ENCODE measurements at places on chromosomes 4 and X. TPM values are rescaled to one million over a fixed set of nuclear protein-coding genes. Genes with fewer than 3 reads are reported as not detected.

DNA sequence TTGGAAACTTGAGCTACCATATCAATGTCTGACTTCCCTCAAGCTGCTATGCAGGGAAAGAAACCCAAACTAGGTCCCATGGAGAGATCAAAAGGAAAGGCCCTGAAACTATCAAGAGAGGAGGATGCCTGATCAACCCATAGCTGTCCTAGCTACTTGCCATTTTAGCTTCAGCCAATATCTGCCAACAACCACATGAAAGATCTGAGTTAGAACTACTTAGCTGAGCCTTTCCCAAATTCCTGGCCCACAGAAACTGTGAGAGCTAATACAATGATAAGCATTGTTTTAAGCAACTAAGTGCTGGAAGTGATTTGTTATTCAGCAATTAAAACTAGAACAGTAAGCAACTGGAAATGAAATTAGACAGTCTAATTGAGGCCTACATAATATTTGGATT, 6.3 kb upstream of the ARHGEF38 start:
- H3K36me3 ChIP-seq: no peaks in the 10 kb centered on the region
- peaks cover 3% of the 10 kb centered on the region for H3K4me1 ChIP-seq
- H3K27ac ChIP-seq: no peak overlapping the region
- H3K27me3 ChIP-seq: no peaks in the 10 kb centered on the region
- DNase-seq: no peak
- H3K4me3 ChIP-seq: no peak overlapping the region

DNA sequence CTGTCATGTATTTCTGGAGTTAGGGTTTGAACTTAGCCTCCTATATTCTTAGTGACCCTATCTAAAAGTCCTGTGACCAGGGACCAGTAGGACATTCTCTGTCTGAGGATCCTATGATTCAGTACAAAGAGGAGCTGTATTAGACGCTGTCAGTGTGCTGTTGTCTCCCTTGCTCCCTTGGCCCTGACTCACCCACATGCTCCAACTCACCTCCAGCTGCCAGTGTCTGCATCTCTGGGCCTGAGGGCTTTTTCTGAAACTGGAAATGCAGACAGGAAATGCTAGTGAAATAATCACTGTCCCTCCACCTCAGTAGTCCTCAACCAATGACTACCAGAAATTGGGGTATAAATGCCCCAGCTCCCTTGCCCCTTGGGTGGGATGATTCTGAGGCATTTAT, 535.3 kb upstream of the RPS6KA3 start:
- H3K27me3 ChIP-seq: no peaks in the 10 kb centered on the region
- no peaks in the 10 kb centered on the region for H3K4me1 ChIP-seq
- no peak overlapping the region for H3K4me3 ChIP-seq
- no peak overlapping the region for H3K27ac ChIP-seq

- no peak for DNase-seq
- H3K4me3 ChIP-seq: no peak overlapping the region
- peaks cover 79% of the 10 kb centered on the region for H3K36me3 ChIP-seq
- H3K27ac ChIP-seq: no peak overlapping the region
- H3K4me1 ChIP-seq: peaks cover 11% of the 10 kb centered on the region
These were observed 9.8 kb downstream of the DGKQ start for GRCh38 chr4:963276-964225.

GRCh38 chrX:153573984-153574383, 25.0 kb downstream of the CCNQ start:
- H3K27me3 ChIP-seq: peaks cover 15% of the 10 kb centered on the region
- no peak overlapping the region for H3K4me3 ChIP-seq
- H3K4me1 ChIP-seq: no peaks in the 10 kb centered on the region
- no peaks in the 10 kb centered on the region for H3K36me3 ChIP-seq
- no peak overlapping the region for H3K27ac ChIP-seq

DNA sequence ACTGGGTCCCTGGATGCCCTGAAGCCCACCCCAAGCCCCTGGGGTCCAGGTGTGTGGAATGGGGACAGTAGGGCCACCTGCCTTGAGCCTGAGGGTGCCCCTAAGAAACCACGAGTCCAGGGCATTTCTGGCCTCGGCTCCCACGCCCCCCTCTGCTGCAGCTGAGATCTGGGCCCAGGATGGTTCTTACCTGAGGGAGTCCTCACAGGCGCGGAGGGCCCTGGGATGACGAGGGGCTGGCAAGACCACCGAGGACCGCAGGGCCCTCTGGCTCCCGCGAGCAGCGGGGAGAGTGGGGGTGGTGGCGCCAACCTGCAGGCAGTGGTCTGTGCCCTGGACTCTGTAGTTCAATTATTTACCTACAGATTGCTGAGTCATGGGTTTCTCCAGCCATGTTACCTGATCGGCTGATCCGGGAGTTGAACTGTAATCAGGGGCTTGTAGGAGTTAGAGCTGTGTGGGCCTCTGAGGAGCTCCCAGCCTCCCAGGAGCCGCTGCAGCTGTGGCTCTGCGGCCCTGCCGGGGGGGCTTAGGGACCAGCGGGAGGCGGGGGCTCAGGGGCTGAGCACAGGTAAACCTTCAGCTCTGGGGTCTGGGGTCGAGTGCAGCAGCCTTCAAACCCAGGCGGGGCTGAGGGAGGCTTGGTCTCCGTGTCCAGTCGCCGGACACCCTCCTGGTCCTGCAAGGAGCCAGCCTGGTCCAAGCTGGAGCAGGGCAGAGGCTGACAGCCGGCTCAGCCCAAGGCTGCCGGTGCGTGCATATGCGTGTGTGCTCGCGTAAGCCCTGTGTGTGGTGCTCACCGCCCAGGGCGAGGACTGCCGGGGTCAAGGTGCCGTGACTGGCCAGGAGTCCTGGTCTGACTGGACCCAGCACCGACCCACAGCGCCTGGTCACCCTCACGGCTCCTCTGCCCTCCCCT, at the start of gene SLC26A1:
TSS of gene SLC26A1 (minus strand) at position 294 of the 919 bp plus-strand sequence. CDS start 1,701 bp downstream, outside the sequence.
- H3K4me3 ChIP-seq: peak within 1 kb of the TSS; percentile 28
- no peaks in the 10 kb centered on the region for H3K36me3 ChIP-seq
- peaks cover 54% of the 10 kb centered on the region for H3K4me1 ChIP-seq
- DNase-seq: peak; percentile 85
- H3K27ac ChIP-seq: peak within 1 kb of the TSS; percentile 93

- H3K27me3 ChIP-seq: no peaks in the 10 kb centered on the region
- H3K4me1 ChIP-seq: peaks cover 9% of the 10 kb centered on the region
- DNase-seq: no peak
- no peaks in the 10 kb centered on the region for H3K36me3 ChIP-seq
- peak overlapping the region; percentile 93 for H3K4me3 ChIP-seq
- peak overlapping the region; percentile 91 for H3K27ac ChIP-seq
These were observed 351 bp upstream of the SLC30A9 start for GRCh38 chr4:41989994-41990364.

DNA sequence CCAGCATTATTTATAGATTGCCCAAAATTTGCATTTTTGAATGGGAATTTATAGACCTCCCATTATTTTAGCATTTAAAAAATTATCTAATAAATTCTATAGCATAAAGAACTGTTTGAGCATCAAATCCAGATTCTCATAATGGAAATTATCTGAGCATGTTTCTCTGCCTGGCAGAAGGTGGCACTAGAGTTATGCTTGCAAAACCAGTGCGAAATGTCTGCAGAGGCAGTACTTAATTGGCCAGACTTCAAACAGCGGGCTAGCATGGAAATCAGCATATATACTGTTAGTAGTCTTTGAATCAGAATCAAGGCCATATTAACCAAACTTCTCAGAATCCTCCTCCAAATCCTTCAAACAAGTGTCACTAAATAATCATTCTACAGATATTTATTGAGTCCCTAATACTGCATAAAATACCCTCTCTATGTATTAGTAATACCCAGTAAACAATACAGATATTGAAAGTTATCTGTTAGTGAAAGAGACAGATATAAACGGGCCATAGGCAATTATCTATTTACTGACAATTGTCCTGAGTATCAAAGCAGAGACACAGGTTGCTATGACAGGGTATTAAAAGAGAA, 78.7 kb upstream of the DCLK2 start:
- H3K27me3 ChIP-seq: no peaks in the 10 kb centered on the region
- H3K4me1 ChIP-seq: peaks cover 10% of the 10 kb centered on the region
- no peak for DNase-seq
- H3K27ac ChIP-seq: no peak overlapping the region
- H3K36me3 ChIP-seq: no peaks in the 10 kb centered on the region

DNA sequence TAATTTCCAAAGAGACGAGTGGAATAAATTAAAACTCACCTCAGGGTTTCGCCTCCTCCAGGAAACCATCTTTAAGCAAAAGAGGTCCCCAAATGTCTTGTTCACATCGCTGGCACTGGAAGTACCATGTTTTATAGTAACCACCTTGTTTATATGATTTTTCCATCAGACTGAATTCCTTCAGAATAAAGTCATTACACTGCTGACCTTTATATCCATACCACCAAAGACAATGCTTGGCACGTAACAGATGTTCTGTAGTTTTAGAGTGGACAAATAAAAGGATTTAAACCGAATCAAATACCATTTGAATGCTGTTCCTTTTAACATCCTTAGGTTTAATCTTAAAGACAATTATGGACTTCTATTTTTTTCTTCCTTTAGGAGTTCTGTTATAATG, 4.7 kb downstream of the NUDT6 start:
- DNase-seq: no peak
- H3K36me3 ChIP-seq: no peaks in the 10 kb centered on the region
- H3K4me1 ChIP-seq: peaks cover 15% of the 10 kb centered on the region
- no peaks in the 10 kb centered on the region for H3K27me3 ChIP-seq

DNA sequence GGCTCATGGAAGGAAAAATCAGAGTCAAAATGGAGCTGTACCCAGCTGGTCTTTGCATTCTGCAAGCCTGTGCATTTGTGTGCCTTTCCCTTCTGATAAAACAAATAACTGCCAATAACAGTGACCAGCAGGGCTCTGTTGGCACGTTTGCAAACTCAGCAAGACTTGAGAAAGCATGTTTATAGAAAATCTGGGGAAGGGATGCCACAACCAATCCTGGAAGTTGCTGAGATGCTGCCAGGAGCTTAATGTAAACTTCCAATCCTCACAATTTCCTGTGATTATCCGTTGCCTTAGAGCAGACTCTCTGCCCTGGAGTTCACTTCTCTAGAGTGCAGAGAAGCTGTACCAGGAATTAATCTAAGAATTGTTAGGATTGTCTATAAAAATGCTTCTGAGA, 6.9 kb upstream of the ANXA3 start:
- no peak overlapping the region for H3K27ac ChIP-seq
- H3K27me3 ChIP-seq: no peaks in the 10 kb centered on the region
- H3K4me1 ChIP-seq: peaks cover 13% of the 10 kb centered on the region
- H3K4me3 ChIP-seq: no peak overlapping the region

- H3K4me1 ChIP-seq: peaks cover 6% of the 10 kb centered on the region
- peaks cover 44% of the 10 kb centered on the region for H3K36me3 ChIP-seq
- no peaks in the 10 kb centered on the region for H3K27me3 ChIP-seq
These were observed 11.4 kb downstream of the MGST2 start for GRCh38 chr4:139676913-139677585.

DNA sequence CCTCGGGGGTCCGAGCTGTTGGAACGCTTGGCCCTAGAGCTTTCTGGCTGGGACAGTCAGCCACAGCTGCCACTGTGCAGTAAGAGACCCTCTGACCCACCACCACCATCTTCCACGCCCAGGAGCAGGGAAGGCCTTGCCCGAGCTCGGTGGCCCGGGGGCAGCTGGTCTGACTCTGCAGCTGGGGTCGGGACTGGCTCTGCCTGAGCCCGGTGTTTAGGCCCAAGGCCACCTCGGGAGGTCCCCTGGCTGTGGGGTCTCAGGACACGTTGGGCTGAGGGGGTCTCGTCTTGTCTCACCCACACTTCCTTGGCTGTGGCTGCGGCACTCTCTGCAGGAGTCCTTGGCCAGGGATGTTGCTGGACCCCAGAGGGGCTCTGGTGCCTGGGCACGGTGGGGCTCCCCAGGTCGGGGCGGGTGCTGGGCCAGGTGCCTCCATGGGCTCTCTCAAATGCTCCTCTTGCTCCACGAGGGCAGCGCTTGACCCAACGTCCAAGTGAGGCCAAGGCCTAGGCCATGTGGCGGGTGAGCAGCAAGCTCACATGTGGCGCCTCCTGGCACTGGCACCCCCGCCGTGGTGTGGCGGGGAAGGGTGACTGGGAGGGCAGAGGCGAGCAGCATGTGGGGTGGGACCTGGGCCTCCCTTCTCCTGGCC, 22.9 kb downstream of the DOK7 start:
- H3K36me3 ChIP-seq: no peaks in the 10 kb centered on the region

The UVSSA gene
- 15.1 TPM for total RNA-seq

The HTRA3 gene
- 26.8 TPM for total RNA-seq

The GUCY1B1 gene
- 25.7 TPM for total RNA-seq

The RASL11B gene
- total RNA-seq: not detected
